Smooth muscle cell of the brain vasculature (primary cell): ENCODE measurements at places on chromosomes 2 and 18.

DNA sequence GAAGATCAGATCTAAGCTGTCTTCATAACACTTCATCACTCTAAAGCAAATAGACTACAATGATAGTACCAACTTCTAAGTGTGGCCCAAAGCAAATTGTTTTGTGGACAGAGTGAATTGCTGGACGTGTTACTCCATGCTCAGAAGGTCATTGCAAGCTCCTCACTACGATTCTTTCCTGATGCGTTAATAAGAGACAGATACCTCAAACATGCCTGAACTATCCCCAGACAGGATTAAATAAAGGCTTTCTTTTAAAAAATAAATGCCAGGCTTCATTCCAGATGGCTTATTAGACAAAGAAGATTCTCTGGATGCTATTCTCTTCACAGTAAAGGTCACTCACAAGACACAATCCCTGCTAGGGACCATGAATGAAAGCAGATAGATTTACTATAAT lies 621.2 kb downstream of the DCDC2C start:
- no peak for DNase-seq

DNA sequence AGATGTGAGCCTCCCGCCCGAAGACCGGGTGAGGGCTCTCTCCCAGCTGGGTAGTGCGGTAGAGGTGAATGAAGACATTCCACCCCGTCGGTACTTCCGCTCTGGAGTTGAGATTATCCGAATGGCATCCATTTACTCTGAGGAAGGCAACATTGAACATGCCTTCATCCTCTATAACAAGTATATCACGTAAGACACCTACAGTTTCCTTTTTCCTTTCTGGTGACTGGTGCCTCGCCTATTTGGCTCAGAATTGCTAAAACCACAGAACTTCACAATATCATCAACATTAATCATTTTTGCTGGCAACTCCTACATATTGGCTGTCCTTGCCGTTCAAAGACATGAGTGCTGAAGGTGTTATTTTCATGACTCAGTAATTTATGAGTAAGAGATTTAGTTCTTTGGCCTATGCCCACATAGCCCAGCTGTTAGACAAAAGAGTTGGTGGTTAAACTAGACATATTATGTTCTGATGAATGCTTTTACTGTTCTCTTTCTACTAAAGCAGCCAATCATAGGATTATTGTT lies 2.2 kb downstream of the STAMBP start:
- DNase-seq = no peak

GRCh38 chr2:2466534-2466933 lies 135.5 kb upstream of the MYT1L start:
- DNase-seq = no peak

DNA sequence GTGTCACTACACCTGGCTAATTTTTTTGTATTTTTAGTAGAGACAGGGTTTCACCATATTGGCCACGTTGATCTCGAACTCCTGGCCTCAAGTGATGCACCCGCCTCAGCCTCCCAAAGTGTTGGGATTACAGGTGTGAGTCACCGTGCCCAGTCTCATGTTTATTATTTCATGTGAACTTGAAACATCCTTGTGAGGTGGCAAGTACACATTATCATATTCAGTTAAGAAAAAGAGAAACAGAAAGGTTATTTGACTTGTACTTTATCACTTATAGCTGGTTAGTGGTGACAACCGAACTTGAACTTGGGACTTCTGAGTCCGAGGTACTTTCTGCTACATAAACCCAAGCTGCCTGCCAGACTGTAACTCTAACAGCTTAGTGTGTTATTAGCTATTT lies 24.4 kb downstream of the ABHD3 start:
- DNase-seq = no peak

GRCh38 chr2:156430236-156430979 lies 5.8 kb upstream of the GPD2 start:
- DNase-seq = no peak

DNA sequence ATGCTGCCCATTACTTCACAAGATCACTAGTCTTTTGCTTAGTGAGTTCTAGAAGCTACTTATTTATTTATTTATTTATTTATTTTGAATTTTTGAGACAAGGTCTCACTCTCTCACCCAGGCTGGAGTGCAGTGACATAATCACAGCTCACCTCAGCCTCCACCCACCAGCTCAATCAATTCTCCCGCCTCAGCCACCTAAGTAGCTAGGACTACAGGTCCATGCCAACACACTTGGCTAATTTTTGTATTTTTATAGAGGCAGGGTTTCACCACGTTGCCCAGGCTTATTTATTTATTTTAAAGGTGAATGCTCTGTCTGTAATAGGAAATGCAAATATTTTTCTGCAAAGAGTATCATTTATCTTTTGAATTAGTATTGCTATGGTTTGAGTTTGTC lies 67.7 kb downstream of the ATAD2B start:
- no peak for DNase-seq

- DNase-seq = no peak
Measured at GRCh38 chr18:51614033-51614432, 416.6 kb upstream of the MEX3C start.

DNA sequence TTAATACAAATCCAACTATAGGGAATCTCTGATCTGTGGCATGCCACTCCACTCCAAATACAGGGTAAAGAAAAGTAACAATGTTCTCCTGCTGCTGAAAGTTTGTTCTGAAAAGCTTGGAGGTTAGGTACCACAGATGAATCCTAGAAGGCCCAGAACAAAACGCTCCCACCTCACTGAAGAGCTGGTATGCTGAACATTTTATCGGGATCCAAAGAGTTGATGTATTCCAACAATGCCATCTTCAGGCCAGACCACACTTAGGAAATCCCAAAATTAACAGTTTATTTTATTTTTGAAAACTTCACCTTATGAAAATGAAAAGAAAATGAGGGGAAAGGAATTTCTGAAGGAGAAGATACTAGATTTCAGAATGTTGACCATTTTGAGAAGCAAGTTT lies 145.1 kb upstream of the CDH19 start:
- no peak for DNase-seq

DNA sequence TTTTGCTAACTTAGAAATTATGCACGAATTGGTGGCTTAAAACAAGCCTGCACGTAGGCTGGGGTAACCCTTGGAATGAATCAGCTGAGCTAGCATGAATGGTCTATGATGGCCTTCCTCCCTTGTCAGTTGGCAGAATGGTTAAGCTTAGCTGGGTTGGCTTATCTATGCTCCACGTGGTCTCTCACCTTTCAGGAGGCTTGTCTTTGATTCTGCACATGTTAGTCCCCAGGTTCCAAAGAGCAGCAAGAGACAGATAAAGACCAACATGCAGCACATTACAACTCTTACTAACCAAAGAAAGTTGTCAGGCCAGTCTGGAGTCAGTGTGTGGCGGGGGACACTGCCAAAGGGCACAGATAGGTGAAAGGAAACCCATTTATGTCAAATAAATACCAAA lies 700.9 kb upstream of the SYT4 start:
- no peak for DNase-seq

DNA sequence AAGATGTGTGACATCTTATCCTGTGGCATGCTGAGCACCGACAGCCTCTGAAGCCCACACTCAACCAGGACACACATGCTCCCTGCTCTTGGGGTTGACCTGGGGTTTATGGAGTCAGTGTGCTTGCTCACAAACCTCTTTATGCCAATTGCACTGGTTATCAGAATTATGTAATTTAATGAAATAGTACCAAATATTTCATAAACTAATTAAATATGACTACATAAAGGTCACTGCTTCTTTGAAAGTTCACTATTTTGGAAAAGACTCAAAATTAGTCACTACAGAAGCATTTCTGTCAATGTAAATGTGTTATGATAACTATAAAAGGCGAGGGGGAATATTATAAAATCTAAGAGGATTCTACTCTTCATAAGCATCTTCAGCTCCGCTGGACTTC lies 76.7 kb downstream of the FHOD3 start:
- DNase-seq = no peak

- no peak for DNase-seq
Measured at GRCh38 chr2:217694291-217694690, 308.5 kb downstream of the TNS1 start.

DNA sequence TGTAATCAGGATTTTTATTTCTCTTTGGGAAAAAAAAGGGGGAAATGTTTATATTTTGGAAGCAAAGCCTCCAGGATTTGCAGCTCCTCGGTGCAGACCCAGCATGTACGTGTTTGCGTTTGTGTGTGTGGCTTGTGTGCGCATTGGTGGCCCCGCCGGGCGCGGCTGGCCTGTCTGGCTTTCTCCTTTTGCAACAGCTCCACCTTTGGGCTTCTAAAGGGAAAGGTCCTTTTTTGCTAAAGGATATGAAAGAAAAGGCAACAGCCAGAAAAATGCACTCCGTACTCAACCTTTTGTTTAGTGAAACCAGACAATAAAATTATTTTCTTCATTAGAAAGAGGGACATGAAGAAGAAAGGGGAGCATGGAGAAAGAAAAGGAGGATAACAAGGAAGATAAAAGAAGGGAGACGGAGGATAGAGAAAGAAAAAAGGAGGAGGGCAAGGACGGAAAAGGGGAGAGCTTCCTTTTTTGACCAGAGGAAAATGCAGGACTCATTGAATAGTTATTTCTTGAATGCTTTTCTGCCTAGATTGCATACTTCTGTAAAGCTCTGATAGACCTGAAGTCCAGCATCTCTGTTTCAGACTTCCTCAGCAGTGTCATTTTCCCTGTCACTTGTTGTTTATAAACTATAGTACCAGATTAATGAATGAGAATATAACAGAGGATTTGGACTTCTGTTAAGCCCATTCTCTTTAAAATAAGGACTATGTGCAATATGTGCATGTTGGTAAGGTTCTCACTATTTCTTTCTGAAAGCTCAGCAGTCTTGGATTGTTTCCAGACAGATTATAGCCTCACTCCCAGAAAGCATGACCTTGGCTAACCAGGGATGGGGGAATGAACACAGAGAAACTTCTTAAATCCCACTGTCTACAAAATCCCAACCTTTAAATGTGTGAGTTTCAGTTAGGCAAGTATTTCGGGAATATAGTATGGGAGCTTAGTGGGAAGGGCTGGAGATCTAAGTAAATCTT lies 563.1 kb upstream of the PIK3C3 start:
- DNase-seq = peak; percentile 4

DNA sequence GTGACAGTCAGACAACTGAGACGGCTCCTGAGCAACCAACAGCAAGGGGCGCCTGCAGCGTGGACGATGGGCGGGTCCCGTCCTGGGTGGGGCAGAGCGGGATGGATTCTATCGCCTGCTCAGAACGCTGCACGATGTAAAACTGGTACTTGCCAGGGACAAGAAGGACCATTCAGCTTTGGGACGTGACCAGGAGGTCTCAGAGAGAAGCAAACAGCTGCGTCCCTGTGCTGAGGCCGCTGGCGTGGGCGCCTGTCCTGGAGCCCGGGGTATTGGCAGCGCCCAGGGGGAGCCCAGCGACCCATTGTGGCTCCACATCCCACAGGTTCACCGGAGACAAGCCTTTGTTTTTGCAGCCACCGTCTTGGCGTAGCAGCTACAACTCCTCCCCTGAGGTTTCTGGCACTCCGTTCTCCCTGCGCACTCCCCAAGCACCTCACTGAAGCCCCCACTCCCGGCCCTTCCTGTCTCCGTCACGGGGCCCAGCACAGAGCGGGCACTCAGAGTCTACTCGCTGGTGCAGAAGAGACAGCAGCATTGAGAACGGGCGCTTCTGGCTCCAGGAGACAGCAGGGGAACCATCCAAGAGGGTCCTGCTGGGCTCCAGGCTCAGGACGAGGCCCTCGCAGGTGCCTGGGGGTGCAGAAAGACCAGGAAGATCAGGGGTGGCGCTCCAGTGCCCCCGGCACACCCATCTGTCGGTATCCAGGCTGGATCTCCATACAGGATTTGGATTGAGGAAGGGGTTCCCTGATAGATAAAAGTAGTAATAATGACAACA lies 22.1 kb upstream of the KCNG2 start:
- DNase-seq = no peak

- DNase-seq = no peak
Measured at GRCh38 chr18:44392933-44393332, 287.8 kb upstream of the SETBP1 start.

- no peak for DNase-seq
Measured at GRCh38 chr2:127108090-127108523, 1.2 kb upstream of the BIN1 start.

GRCh38 chr2:6068429-6068828 lies 376.2 kb downstream of the SOX11 start:
- no peak for DNase-seq

GRCh38 chr2:159648643-159649042 lies 32.3 kb upstream of the BAZ2B start:
- DNase-seq = no peak

DNA sequence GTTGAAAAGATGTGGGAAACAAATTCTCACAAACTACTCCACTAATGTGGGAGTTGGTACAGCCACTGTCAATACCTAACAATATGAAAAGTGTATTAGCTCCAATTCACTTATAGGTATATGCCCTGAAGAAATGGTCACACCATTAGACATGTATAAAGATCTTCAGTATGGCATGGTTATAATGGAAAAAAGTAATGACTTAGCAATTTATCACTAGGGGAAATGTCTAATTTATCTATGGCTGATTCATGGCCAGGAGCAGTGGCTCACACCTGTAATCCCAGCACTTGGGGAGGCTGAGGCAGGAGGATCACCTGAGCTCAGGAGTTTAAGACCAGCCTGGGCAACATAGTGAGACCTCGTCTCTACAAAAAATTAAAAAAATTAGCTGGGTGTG lies 52.5 kb downstream of the UGP2 start:
- DNase-seq = no peak

- no peak for DNase-seq
Measured at GRCh38 chr2:120432293-120432975, 86.5 kb downstream of the INHBB start.

DNA sequence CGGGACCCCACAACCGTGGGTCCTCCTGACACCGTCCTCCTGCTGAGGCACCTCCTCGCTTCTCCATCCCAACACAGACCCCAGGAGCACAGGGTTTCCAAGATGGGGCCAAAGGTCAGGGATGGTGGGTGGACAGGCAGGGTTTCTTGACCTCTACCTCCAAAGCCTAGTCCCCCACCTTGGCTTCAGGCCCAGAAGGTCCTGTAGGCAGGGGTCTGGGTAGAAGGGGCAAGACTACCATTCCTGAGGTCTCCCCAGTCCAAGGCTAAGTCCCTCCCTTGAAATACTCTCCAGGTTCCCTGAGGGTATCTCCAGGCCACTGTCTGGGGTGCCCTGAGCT lies 7.1 kb downstream of the CYP26B1 start:
- no peak for DNase-seq

DNA sequence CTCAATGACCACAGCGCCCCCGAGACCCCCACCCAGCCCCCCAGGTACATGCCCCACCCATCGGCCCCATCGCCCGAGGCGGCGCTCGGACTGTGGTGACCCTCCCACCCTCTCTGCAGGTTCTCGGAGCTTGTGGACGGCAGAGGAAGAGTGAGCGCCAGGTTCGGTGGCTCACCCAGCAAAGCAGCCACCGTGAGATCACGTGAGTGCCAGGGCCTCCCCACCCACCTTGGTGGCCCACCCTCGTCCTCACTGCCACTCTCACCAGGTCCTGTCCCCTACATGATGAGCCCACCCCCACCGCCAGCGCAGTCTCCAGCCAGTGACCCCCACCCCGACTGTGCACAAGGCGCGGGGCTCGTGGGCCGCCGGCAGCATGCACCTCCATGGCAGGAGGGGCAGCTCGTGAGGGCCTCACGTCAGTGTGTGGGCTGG lies 30.4 kb downstream of the MTERF4 start:
- no peak for DNase-seq

GRCh38 chr2:102258025-102258385 lies 53.4 kb upstream of the IL1RL1 start:
- DNase-seq = no peak
